ENCODE measurements at places on chromosomes 3 and 15. TPM values are rescaled to one million over a fixed set of nuclear protein-coding genes. Genes with fewer than 3 reads are reported as not detected.

GRCh38 chr3:165513715-165514701 lies 317.8 kb upstream of the SLITRK3 start:
- no peaks in the 10 kb centered on the region for H3K27me3 ChIP-seq
- H3K4me1 ChIP-seq: no peaks in the 10 kb centered on the region
- no peak overlapping the region for H3K27ac ChIP-seq

- H3K27ac ChIP-seq: no peak overlapping the region
- H3K36me3 ChIP-seq: no peaks in the 10 kb centered on the region
- peak; percentile 93 for DNase-seq
Measured at GRCh38 chr3:16247282-16248061, 17.3 kb downstream of the DPH3 start.

- no peak overlapping the region for H3K4me3 ChIP-seq
- H3K27me3 ChIP-seq: no peaks in the 10 kb centered on the region
Measured at GRCh38 chr3:110956081-110956480, 115.5 kb upstream of the NECTIN3 start.

C3orf49 gene
- total RNA-seq: not detected

GRCh38 chr3:138888560-138888959 lies 53.8 kb upstream of the PIK3CB start:
- H3K36me3 ChIP-seq: no peaks in the 10 kb centered on the region
- no peaks in the 10 kb centered on the region for H3K4me1 ChIP-seq
- no peak for DNase-seq
- H3K27me3 ChIP-seq: no peaks in the 10 kb centered on the region

DNA sequence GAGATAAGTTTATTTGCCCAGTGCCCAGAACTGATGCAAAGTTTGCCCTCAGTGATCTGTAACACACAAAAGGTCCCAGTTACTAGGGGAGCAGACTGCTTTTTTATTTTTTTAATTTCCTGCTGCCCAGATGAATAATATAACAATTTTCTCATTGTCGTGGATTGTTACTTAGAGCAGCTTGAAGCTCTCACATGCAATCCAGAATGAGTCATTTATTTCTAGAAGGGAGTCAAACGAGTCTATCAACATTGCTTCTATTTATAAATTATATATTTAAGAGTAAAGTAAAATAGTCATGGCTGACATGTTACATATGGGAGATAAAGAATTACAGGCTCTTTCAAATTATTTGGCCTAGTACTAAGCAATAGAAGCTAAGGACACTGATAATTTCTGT lies 41.3 kb downstream of the MEIS2 start:
- H3K27ac ChIP-seq: peak overlapping the region; percentile 59
- H3K4me3 ChIP-seq: no peak overlapping the region
- DNase-seq: peak; percentile 90
- no peaks in the 10 kb centered on the region for H3K27me3 ChIP-seq
- H3K4me1 ChIP-seq: peaks cover 14% of the 10 kb centered on the region

HTR3E gene
- not detected for total RNA-seq

GRCh38 chr3:160395297-160395696 lies 3.7 kb downstream of the IFT80 start:
- peaks cover 22% of the 10 kb centered on the region for H3K4me1 ChIP-seq
- H3K4me3 ChIP-seq: no peak overlapping the region
- H3K27ac ChIP-seq: peak overlapping the region; percentile 28
- peak; percentile 85 for DNase-seq

DNA sequence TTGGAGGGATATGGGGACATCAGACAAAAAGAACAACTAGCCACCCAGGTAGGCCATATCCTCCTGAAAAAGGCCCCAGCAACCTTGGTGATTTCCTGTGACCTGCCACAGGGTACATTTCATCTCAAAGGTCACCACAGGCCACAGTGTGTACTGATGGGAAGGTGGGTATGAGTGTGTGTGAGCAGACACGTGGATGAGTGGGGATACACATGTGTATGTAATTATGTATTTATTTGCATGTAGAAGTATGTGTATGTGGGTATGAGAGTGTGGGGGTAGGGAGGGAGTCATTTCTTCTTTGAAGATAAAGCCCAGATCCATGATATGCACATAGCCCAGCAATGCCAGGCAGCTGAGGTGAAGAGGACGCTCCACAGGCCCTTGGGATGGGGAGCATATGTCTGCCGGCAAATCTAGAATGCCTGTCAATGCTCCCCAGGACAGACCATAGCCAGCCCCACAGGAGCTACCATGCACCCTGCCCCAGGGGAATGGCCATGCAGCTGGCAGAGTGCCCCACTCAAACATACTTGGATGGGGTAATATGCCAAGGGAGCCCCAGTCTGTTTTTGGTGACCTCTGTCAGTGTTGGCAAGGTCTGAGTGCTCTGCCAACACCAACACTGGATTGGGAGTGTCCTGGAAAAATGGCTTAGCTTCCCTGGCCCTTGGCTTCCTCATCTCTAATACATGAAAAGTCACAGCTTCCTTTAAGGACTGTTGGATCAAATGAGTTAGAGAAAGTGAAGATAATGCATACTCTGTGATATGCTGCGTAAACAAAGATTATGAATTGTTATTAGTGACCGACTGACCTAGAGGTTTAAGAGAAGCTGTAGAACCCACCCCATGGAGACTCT lies 42.4 kb downstream of the RAB6B start:
- H3K36me3 ChIP-seq: no peaks in the 10 kb centered on the region
- H3K27ac ChIP-seq: no peak overlapping the region
- no peak overlapping the region for H3K4me3 ChIP-seq
- no peak for DNase-seq

CFAP100 gene
- not detected for total RNA-seq

GPR160 gene
- 0.76 TPM for total RNA-seq

GRCh38 chr3:63324621-63325020 lies 46.5 kb downstream of the SYNPR start:
- no peaks in the 10 kb centered on the region for H3K36me3 ChIP-seq
- DNase-seq: no peak
- no peak overlapping the region for H3K27ac ChIP-seq
- H3K27me3 ChIP-seq: peaks cover 15% of the 10 kb centered on the region
- H3K4me3 ChIP-seq: no peak overlapping the region

- peaks cover 28% of the 10 kb centered on the region for H3K36me3 ChIP-seq
- no peaks in the 10 kb centered on the region for H3K27me3 ChIP-seq
- peak overlapping the region; percentile 85 for H3K4me3 ChIP-seq
- DNase-seq: peak; percentile 71
- H3K4me1 ChIP-seq: peaks cover 15% of the 10 kb centered on the region
Measured at GRCh38 chr3:179068779-179069530, 2.7 kb downstream of the ZMAT3 start.

DNA sequence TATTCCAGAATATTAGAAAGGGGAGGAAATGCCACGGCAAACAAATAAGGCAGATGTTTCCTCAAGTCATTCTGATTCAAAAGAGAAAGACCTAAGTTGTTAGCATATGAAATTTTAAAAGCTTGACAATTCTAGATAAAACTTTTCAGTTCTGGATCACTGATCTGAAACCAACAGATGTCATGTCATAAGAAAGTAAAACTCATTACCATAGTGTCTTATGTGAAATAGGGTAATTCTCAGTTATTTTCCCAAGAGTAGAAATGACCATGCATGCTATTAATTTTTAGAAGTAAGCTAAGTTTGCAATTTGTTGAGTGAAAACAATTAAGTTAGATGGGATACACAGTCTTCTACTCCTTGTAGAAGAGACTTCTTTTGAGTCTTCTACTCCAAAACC lies 630.3 kb downstream of the NAALADL2 start:
- H3K4me3 ChIP-seq: no peak overlapping the region
- DNase-seq: no peak
- no peaks in the 10 kb centered on the region for H3K36me3 ChIP-seq
- H3K4me1 ChIP-seq: no peaks in the 10 kb centered on the region
- H3K27ac ChIP-seq: no peak overlapping the region
- no peaks in the 10 kb centered on the region for H3K27me3 ChIP-seq

RLBP1 gene
- total RNA-seq: not detected

GRCh38 chr3:105466495-105467404 lies 100.0 kb downstream of the ALCAM start:
- H3K27ac ChIP-seq: peak overlapping the region; percentile 57
- H3K27me3 ChIP-seq: no peaks in the 10 kb centered on the region
- DNase-seq: peak; percentile 63
- H3K36me3 ChIP-seq: no peaks in the 10 kb centered on the region
- peak overlapping the region; percentile 5 for H3K4me3 ChIP-seq

TYRO3 gene
- total RNA-seq: 7.5 TPM

FANCD2OS gene
- not detected for total RNA-seq

DNA sequence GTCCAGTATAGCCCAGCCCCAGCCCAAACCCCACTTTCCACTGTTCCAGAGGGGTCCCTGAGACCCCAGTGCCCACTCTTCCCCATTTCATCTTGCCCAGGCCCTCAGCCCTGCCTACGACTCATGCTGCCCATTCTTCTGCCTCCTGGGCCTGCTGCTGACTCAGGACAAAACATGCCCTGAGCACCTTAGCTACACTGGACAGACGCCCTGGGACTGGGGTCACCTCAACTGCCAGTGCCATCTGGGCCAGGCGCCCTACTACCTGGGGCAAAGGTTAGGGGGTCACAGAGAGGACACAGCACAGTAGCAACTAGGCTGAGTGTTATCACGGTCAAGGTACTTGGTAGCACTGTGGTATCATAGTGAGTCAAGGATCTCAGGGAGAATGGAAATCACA lies 2.6 kb upstream of the LAMB2 start:
- H3K4me3 ChIP-seq: no peak overlapping the region
- peaks cover 2% of the 10 kb centered on the region for H3K36me3 ChIP-seq
- DNase-seq: peak; percentile 16
- H3K4me1 ChIP-seq: peaks cover 13% of the 10 kb centered on the region
- H3K27me3 ChIP-seq: no peaks in the 10 kb centered on the region
- no peak overlapping the region for H3K27ac ChIP-seq

SLC15A2 gene
- not detected for total RNA-seq

- no peaks in the 10 kb centered on the region for H3K36me3 ChIP-seq
- H3K4me3 ChIP-seq: no peak overlapping the region
- no peaks in the 10 kb centered on the region for H3K27me3 ChIP-seq
- no peaks in the 10 kb centered on the region for H3K4me1 ChIP-seq
Measured at GRCh38 chr3:101379658-101380376, 59.4 kb upstream of the IMPG2 start.

All from GM23248 (cell line).